Hair follicle dermal papilla cell (primary cell): ENCODE measurements at places on chromosomes 7 and 10. TPM values are rescaled to one million over a fixed set of nuclear protein-coding genes. Genes with fewer than 3 reads are reported as not detected.

Gene NEBL
- total RNA-seq = not detected in 2 replicates

Gene ZNF282
- 42.9 and 48.2 TPM in 2 replicates for total RNA-seq

Gene CPN1
- total RNA-seq = not detected in 2 replicates

Gene GIMAP7
- total RNA-seq = not detected in 2 replicates

Gene AMPH
- 18.3 and 22.6 TPM in 2 replicates for total RNA-seq

Gene ARHGAP22
- 52.6 and 55.5 TPM in 2 replicates for total RNA-seq

Gene SHH
- total RNA-seq = not detected in 2 replicates

Gene UTF1
- total RNA-seq = not detected in 2 replicates

Gene POLR2J
- total RNA-seq = 18.2 TPM in 2 replicates

Gene HSPB1
- total RNA-seq = 85.5 and 118 TPM in 2 replicates
